ENCODE measurements at places on chromosomes 3 and 15.

DNA sequence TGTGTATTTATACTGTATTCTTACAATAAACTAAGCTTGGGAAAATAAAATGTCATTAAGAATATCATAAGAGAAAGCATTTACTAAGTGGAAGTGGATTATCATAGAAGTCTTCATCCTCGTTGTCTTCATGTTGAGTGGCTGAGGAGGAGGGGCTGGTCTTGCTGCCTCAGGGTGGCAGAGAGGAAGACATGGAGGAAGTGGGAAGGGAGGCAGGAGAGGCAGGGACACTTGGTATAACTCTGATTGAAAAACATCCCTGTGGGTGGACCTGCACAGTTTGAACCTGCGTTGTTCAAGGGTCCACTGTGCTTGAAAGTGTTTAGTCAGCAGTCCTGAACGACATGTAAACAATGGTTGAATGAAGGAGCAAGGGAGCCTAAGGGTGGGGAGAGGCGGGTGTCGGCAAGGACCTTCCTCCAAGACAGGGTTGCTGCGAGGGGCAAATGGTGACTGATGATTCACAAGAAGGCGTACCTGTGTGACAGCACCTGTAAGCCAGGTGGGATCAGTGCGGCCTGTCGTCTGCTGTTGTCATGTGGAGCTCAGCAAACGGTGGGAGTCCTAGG lies 103.8 kb upstream of the KLF13 start:
- DNase-seq, result no peak

DNA sequence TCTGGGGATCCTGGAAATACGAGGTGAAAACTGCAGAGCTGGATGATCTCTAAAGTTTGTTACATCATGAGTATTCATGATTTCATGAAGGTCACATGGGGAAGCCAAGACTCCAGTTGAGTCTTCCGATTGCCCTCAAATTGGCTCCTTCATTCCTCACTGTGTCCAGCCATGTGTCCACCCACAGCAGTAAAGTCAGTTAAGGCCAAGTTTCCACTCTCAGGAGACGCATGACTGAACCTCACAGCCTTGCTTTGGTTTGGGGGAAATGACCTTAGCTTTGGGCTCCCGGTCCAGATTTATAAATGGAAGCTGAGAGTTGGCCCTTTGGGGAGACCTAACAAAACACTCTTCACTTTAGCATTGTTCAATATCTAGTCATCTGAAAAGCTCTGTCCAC lies 289.7 kb upstream of the MCTP2 start:
- DNase-seq, result no peak

DNA sequence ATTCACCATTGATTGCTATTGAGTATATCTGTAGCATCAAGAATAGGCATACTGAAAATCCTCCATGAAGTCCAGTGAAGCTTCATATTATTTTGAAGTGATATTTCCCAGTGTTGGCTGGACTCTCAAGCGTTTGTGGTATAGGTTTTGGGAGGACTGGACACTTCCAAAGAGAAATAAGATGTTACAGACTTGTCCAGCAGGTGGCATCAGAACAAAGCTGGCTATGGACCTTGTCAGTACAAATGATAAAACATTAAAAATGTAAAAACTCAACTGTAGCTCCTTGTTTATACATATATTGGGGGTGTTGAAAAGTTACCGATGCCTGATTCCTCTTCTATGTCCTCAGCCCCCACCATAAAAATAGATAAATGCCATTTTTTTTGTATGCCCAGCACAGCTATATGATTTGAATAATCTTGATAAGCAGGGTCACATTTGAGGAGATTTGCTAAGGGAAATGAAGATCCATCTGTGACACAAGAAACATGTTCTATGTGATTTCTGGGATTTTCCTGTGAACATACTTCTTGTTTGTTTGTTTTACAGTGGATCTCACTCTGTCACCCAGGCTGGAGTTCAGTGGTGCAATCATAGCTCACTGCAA lies 54.5 kb upstream of the GOLGA6B start:
- DNase-seq, result no peak

DNA sequence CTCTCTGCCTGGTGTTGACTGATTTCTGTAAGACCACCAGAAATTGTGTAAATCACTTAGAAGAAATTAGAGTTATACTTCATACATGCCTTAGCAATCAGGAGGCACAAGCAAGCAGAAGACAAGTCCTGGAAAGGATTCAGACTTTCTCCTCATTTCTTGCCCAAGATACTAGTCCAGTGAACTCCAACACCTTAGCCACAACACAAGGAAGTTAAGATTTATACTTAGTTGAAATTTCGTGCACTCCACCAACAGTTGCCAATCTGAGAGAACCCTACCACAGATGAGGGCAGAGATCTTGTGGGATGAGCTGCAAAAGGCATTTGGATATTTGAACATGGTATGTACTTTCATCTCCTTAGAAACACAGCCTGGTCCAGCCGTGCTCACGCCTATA lies 2.3 kb downstream of the P3H2 start:
- no peak for DNase-seq

DNA sequence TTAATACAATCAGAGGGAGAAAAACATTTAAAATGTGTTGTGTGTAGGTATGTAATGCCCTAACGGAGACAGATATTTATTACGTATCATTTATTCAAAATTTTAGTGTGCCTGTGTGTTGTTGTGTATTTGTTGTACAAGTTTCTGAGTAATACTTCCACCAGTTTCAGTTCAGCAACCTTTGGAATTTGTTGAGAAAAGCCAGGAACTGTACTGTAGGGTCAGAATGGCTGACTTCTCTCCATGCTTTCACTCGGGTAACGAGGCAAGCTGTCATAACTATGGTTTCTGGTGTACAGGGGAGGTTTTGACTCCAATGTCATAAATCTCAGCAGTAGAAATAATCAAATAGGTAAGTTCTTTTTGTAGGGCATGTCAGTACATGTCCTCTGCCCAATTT lies 23.8 kb upstream of the CNTN6 start:
- DNase-seq, result no peak

DNA sequence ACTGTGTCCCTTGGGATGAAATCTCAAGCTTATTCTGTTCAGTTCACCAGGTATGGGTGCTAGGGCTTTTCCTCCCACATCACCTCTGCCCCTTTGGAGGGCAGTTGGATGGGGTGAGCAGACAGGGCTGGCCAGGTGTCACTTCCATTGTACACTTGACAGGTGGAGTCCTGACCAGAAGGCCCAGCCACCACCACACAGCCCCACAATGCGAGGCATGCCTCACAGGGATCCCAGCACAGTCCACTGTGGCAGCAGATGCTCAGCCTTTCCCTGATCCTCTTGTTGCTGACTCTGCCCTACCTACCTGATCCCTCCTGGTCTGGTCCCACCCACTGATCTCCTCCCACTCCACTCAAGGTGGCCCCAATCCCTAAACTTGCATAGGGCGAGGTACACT lies 88.2 kb downstream of the ANP32A start:
- no peak for DNase-seq
